ENCODE measurements at places on chromosomes 6 and 20. TPM values are rescaled to one million over a fixed set of nuclear protein-coding genes. Genes with fewer than 3 reads are reported as not detected.

PSORS1C2 gene
- not detected for total RNA-seq

PAX1 gene
- not detected for total RNA-seq

SGK2 gene
- 0.07 TPM for total RNA-seq

HLA-DOB gene
- total RNA-seq = 0.49 TPM

NEU1 gene
- 71.7 TPM for total RNA-seq

CHRNA4 gene
- total RNA-seq = not detected

MYCT1 gene
- 148 TPM for total RNA-seq

DCDC2 gene
- not detected for total RNA-seq

COL19A1 gene
- total RNA-seq = not detected

SLC22A7 gene
- total RNA-seq = not detected

PRR3 gene
- 4.0 TPM for total RNA-seq

PRSS35 gene
- 0.07 TPM for total RNA-seq

Data from pulmonary artery endothelial cell (primary cell).